DMS53 (cell line): ENCODE measurements at places on chromosomes 2 and 18.

- no peak for DNase-seq
Observed at GRCh38 chr18:6997808-6998207, 119.8 kb downstream of the LAMA1 start.

GRCh38 chr2:46260305-46260704, 36.9 kb upstream of the EPAS1 start:
- no peak for DNase-seq

DNA sequence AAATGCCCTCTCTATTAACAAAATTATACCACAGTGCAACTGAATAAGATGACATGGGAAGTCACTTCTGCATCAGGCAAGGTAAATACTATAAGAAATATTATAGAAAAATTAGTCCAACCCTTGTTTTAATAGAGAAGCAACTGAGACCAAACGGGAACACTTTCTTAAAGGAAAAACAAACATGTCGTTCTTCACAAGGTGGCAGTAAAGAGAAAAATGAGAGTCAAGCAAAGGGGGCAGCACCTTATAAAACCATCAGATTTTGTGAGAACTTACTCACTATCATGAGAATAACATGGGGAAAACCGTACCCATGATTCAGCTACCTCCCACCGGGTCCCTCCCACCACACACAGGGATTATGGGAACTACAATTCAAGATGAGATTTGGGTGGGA, 481.7 kb upstream of the CRIM1 start:
- DNase-seq = no peak

- no peak for DNase-seq
Observed at GRCh38 chr2:50766058-50766457, 265.9 kb downstream of the NRXN1 start.

DNA sequence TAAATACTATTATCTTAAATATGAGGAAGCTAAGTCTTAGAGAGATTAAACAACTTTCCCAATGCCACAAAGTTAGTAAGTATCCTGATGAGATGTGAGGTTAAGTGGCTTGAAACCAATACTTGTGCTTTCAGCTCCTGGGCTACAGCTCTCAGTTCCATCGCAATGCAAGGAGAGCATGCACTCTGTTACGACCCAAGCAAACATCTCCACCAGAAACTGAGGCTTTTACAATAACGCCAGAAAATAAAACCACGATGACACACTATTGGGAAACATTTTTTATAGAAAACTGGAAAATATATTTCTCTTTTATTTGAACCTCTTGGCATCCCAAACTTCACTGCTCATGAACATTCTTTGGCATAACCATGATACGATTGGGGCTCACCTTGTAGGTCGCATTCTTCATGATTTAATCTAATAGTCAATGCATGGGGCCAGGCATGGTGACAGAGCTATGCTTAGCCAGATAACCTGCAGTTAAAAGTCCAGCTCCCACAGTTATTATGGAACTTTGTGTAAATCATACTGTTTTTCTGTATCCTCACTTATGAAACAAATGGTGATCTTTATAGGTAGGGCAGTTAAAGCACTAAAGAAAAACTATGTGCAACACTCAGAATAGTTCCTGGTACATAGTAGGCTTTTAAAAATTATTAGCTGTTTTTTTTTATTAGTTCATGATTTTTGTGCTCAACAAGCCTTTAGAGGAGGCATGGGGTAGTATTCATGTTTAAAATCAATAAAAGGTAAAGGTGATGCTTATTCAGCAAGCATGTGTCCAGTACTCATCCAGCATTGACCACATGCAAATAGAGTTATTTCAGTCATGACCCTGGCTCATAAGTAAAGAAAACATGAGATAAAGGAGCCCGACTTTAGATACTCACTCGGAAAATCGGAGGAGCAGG, 238.3 kb upstream of the TRIB2 start:
- DNase-seq = no peak

DNA sequence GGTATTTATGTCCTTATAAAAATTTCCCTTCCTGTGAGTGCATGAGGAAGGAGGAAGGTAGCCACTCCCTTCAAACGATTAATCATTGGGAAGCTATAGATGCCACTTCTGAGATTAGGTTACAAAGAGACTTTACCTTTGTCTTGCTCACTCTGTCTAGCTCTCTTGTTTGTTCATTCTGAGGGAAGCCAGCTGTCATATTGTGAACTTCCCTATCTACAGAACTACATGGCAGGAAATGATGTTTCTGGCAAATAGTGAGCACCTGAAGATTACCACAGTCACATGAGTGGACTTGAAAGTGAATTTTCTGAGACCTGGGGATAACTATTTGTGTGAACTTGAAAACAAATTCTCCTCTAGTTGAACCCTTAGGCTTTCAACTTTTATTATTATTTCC, 776.8 kb downstream of the CCDC85A start:
- peak; percentile 90 for DNase-seq

DNA sequence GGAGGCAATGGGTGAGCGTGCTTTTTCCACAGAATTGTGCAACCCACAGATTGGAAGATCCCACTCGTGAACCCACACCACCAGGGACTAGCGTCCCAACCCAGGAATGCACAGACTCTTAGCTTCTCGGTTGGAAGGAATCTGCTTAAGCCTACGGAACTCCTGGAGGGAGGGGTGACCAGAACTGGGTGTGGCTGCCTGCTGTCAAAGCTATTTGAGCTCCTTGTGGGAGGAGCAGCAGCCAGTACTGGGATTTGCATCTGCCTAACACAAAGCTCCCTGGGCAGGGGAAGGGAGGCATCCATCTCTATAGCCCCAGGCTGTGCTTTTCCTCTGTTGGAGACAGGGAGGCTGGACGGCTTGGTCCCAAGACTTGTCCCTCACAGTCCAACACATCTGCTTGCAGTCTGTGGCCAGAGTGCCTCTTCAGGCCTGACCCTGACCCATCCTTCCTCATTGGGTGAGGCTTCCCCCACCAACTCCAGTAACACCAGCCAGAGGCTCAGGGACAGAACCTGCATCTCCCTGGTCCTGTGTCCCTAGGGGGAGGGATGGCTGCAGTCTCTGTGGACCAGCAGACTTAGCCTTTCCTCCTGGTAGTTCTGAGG, 27.9 kb downstream of the HNMT start:
- no peak for DNase-seq
